ENCODE measurements at places on chromosomes 5 and 9. TPM values are rescaled to one million over a fixed set of nuclear protein-coding genes. Genes with fewer than 3 reads are reported as not detected.

HMCN2 gene
- total RNA-seq: 0.02 TPM

PLAC8L1 gene
- 0.38 TPM for total RNA-seq

C5orf52 gene
- not detected for total RNA-seq

PCDHA13 gene
- 0.07 TPM for total RNA-seq

SLC36A2 gene
- total RNA-seq: not detected

PCDHA5 gene
- total RNA-seq: 0.52 TPM

IFNK gene
- total RNA-seq: not detected

ACOT12 gene
- total RNA-seq: 0.08 TPM
